ENCODE measurements at places on chromosomes 7 and 10. TPM values are rescaled to one million over a fixed set of nuclear protein-coding genes. Genes with fewer than 3 reads are reported as not detected.

Gene HIBADH
- 68.8 TPM for total RNA-seq

Gene PSD
- total RNA-seq = 0.22 TPM

Gene CFAP69
- 12.6 TPM for total RNA-seq

Gene LBX1
- total RNA-seq = not detected

Gene NYAP1
- total RNA-seq = 0.22 TPM

Gene HMX2
- not detected for total RNA-seq

Gene STEAP4
- 90.9 TPM for total RNA-seq

Gene WDFY4
- total RNA-seq = 27.9 TPM

Gene ACBD7
- total RNA-seq = 0.85 TPM

Gene CPA4
- not detected for total RNA-seq

Gene NPY4R2
- not detected for total RNA-seq

Gene KCNH2
- not detected for total RNA-seq
